ENCODE measurements at places on chromosomes 5 and 9.

DNA sequence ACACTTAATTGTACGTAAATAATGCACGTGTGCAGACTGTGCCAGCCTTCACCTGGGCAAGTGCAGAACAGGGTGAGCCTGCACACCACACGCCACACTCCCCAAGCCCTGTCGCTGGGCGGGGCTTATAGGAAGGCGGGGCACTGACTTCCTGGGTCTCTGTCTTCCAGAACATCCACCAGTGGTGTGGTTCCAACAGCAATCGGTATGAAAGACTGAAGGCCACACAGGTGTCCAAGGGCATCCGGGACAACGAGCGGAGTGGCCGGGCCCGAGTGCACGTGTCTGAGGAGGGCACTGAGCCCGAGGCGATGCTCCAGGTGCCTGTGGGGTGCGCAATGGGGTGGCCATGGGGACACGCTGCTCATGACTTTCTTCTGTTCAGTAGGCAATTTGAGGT lies 44.2 kb downstream of the GSN start:
- DNase-seq, result no peak

DNA sequence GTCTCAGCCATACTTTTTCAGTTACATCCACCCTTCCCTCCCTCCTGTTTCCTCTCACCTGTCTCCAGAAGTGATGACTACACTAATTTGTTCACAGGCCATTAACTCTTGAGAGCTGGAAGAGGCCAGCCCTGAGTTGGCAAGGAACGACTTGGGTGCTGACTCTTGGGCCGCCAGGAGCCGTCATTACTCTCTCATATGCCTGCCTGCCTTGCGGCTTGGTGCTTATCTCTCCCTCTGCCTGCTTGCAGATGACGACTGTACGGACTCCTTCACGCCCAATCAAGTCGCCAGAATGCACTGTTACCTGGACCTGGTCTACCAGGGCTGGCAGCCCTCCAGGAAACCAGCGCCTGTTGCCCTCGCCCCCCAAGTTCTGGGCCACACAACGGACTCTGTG lies 66.1 kb downstream of the PAPPA start:
- DNase-seq, result no peak

DNA sequence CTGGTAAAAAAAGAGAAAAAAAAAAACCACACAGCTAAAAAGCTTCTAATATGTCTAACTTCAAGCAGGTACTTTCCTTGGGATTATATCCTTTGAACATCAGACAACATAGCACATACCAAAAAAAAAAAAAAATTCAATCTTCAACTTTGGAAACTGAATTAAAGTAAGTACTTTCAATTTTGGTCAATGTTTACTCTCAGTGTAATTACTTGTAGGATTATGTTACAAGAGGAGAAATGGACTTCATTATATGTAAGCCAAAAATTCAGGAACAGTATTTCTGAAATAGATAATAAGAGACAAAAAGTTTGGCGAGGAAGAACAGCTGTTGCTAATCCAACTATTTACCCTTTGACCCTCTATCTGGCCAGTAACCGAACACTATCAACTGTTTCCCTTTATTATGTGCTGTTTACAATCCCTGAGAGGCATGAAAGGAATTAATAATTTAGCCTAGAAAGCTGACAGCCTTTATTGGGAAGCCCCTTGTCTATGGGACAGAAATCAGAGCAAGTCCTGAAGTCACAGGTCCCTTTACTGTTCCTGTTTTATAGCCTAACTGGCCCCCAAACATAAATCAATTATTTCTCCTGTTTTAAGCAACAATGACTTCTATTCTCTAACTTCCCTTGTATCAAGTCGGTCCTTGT lies 46.6 kb downstream of the NR6A1 start:
- no peak for DNase-seq

- no peak for DNase-seq
Measured at GRCh38 chr5:81180780-81181460, 52.2 kb upstream of the CKMT2 start.

DNA sequence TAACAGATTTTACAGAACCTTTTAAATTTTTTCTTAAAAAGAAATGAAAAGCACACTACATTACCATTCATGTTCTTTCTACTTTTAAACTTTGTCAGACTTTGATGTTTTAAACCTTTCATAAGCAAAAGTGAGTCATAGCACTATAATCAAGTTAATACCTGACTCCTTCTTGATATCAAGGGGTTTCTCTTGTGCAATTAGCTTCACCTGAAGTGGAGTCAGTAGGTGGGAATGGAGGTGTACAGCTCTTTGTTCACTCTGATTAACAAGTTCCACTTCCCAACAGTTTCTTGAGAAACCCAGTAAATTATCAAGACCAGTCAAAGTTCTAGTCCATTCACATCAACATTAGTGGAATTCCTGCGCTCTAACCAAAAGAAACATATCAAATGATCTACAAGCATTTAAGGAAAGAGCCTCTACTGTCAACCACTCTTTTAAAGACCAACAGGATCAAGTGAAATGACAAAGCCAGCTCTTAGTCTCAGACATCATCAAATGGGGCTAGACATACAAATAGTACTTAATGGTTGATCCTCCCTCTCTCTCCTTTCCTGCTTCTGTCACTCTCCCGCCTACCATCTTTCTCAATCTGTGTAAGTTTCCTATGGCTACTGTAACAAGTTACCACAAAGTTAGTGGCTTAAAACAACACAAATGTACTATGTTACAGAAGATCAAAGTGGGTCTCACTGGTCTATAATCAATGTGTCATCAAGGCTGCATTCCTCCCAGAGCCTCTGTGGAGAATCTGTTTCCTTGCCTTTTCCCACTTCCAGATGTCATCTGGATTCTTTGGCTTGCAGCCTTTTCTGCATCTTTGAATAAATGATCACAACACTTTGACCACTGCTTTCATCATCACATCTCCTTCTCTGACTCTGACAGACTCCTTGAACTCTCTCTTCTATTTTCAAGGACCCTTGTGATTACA lies 68.0 kb downstream of the HINT1 start:
- no peak for DNase-seq
